Spleen (tissue), 13 donors: ENCODE measurements at places on chromosomes 5 and 9. TPM values are rescaled to one million over a fixed set of nuclear protein-coding genes. Genes with fewer than 3 reads are reported as not detected.

GRCh38 chr5:84688566-84688965 is 303.9 kb upstream of the EDIL3 start:
- no peak for DNase-seq

FLT4 gene
- 61.4 TPM for total RNA-seq

- DNase-seq, result no peak
Measured at GRCh38 chr9:37480759-37481158, 5.0 kb upstream of the POLR1E start.

DNA sequence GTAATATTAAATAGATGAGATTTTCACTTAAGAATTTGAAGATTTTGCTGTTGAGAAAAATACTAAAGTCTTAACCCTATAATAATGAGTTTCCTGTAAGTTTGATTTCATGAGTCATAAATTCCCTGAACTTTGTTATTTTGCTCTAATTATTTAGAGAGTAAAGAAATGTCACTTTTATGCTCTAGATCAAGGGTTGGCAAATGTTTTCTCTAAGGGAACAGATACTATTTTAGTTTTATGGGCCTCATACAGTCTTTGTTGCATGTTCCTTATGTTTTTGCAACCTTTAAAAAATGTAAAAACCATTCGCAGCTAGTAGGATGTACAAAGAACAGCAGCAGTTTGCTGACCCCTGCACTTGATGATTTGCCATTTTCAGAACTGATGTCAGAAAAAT is 480 bp upstream of the TXNDC8 start:
- no peak for DNase-seq

- no peak for DNase-seq
Measured at GRCh38 chr9:77903666-77904285, 127.8 kb downstream of the GNAQ start.

- no peak for DNase-seq
Measured at GRCh38 chr9:16171911-16172310, 619.1 kb downstream of the CCDC171 start.

DNAJC25 gene
- 3.8 TPM for total RNA-seq
